ENCODE measurements at places on chromosomes 2 and 18.
A peak's percentile ranks its signal among the peaks of the same experiment; 100 is the strongest.

DNA sequence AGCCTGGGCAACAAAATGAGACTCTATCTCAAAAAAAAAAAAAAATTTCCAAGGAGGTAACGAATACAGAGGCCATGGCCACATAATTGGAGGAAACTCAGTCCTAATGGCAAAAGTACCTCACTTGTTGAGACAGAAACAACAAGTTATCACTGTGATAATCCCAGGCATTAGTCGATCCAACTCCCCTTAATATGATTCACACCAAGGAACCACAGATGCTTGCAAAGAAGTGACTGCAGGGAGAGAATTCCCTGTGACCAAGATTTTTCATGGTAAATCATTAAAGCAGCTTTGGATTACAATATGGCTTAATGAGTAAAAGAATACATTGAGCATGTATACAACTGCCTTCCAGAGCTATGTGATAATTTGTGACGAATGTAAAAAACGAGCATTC is 80.4 kb upstream of the RNU4ATAC start:
- no peak for DNase-seq

- no peak for DNase-seq
Observed at GRCh38 chr18:26526128-26526965, 22.0 kb downstream of the KCTD1 start.

- no peak for DNase-seq
Observed at GRCh38 chr18:274313-274712, 6.5 kb upstream of the THOC1 start.

GRCh38 chr2:226643946-226644282 is 155.7 kb downstream of the IRS1 start:
- DNase-seq = no peak

GRCh38 chr2:60984720-60985119 is 32.8 kb upstream of the PEX13 start:
- DNase-seq = no peak

GRCh38 chr2:48528431-48528830 is 1.5 kb upstream of the STON1 start:
- no peak for DNase-seq

DNA sequence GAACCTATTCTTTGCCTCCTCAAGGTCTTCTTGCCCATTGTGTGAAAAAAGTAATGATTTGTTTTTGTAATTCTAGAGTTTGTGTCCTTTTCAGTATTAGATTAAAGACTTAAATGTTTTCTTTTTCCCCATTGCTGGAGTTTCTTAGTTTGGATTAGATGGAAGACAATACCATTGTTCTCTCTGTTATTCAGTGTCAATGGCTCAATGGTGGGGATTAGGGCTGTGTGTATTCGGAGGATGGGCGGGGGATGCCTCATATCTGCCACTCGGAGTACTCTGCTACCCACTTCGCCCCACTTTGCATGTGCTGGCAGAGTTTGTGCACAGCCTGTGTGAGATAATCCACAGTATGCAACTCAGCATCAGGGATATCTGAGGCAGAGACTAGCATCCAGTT is 90.1 kb downstream of the KLHL29 start:
- DNase-seq = no peak

- DNase-seq = no peak
Observed at GRCh38 chr2:173062801-173063200, 12.8 kb upstream of the MAP3K20 start.

DNA sequence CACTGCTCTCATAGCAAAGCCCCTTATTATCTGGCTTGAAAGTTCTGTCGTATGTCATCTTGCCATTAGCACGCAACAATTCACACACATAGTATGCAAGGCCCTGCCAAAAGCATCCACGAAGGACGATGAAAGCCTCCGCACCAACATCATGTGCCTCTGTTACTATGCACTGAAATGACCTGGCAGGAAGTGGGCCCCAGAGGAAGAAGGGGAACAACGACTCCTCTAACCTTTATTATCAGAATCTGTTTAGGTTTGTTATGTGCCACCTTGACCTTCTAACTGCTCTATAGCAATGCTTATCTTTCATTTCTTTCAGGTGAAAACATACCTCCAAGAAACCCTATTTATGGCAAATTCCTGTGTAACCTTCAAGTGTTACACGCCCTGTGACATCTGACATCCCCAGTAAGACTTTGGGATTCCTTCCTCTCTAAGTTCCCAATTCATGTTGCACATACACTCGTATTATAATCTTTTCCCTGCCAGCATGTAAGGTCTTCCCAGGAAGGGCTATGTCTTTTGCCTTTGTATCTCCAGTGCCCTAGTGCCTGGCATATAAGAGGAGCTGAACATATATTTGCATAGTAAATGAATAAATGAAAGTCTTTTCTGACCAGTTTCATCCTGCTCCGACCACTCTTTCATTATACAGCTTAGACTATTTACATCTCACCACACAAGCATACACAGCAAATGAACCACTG is 7.0 kb upstream of the NDUFV2 start:
- DNase-seq = no peak

GRCh38 chr2:168798888-168799410 is 3.5 kb upstream of the NOSTRIN start:
- DNase-seq = no peak

DNA sequence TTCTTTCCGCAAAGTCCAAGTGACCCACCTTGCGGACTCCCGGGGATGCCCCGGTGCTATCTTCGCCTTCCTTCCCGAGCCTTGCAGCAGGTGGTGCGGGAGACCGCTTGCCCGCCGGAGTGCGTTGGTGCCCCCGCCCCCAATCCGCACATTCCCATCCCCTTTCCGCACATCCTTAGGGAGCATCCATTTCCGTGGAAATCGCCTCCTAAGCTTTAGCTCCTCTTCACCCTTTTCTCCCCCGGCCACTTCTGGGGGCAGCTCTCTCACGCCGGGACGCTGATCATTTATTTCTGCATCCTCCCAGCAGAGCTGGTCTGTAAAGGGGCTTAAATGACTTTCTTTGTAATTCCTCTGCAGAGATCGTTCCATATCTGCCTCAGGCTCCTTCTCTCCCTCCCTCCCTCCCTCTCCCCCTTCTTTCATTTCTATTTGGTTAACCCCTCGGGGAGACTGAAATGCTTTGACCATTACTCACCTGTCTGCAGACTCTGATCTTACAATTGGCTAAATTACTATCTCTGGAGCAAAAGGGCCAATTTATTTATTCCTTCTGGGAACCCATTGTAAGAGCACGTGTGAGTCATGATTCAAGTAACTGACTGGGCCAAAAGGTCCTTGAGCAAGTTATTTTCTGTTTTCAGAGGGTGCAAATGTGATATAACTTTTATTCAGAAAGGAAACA is 1.3 kb upstream of the LYPD1 start:
- DNase-seq = no peak

DNA sequence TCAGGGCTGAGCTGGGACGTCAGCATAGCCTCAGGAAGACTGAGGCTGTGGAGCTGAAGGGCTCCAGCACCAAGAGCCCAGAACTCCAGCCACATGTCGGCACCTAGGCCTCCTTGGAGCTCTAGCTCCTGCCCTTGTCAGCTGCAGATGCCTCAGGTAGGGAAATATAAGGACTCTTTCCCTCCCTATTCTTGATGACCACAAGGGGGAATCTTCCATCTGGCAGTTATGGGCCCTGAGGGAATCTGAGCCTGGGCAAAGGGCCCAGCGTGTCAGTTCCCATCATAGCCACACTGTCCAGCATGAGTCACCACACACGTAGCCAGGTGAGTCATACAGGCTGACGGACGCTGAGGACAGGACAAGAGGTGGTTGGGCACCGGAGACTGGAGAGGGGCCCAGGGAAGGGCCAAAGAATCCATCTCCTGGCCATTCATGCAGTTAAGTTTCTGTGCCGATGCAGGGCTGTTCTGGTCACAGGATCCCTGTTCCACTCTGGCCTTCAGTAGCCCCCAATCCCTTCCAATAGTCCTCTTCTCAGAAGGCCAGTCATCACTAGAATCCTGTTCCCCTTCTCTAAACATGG is 1.8 kb downstream of the MPV17 start:
- no peak for DNase-seq

GRCh38 chr2:67619204-67619603 is 222.1 kb downstream of the ETAA1 start:
- DNase-seq = no peak

- DNase-seq = no peak
Observed at GRCh38 chr2:29022679-29023078, 41.6 kb downstream of the TOGARAM2 start.

GRCh38 chr2:84896567-84896966 is 8.9 kb upstream of the TMSB10 start:
- no peak for DNase-seq

- no peak for DNase-seq
Observed at GRCh38 chr2:239143858-239144712, 256.7 kb downstream of the HDAC4 start.

DNA sequence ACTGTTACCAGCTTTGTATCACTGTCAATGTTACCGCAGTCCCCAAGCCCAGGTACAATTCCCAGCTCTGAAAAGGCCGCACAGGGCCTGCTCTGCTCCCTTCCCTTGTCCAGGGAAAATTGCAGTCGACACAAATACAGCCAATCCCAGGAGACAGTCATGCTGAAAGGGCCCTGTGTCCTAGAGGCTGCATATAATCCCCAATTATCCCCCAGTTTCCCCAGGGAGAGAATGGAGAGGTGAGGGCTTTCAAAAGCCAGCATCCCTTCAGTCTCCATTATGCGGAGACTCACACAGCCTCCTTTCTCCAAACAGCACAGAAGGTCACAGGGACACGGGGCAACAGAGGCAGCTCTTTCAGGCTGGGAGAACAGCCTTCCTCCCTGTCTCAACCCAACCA is 17.1 kb upstream of the CTIF start:
- no peak for DNase-seq

- DNase-seq = no peak
Observed at GRCh38 chr2:192579965-192580700, 385.4 kb upstream of the TMEFF2 start.

DNA sequence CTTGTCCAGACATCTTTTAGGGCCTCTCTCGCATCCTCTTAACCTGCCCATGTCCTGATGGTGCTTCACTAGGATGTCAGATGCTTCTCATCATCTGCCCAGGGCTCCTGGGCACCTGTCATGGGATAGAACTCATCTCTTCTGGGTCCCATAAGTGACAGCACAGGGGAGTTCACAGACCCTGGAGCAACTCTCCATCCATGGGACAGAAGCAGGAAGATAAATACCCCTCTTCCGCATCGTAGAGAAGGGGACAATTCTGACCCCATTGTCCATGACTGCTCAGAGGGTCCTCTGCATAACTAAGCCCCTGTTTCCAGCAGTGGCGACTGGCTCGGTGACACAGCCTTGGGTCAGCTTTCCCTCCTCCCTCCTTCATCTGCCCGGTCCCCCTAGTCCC is 82.3 kb downstream of the TWIST2 start:
- no peak for DNase-seq

DNA sequence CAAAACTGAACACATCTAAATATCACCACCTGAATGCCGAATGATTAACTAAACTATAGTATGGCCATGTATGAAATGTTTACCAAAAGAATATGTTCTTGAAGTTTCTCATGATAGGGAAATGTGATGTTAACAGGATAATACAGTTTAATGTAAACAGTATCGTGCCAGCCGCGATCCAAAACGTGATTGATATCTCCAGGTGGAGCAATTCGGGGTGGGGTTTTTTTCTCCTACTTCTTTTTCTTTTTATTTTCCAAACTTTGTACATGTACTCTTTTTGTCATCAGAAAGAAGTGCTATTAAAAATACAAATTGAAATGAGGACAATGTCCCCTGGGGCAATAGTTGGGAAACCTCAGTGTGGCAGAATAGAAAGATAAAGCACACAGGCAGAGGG is 4.0 kb upstream of the BIN1 start:
- DNase-seq = no peak

- DNase-seq = no peak
Observed at GRCh38 chr2:237322564-237322963, 91.4 kb downstream of the COL6A3 start.

- DNase-seq = no peak
Observed at GRCh38 chr2:861655-862354, 88.8 kb upstream of the SNTG2 start.

GRCh38 chr2:129731907-129732629 is 247.4 kb upstream of the RAB6C start:
- DNase-seq = no peak

DNA sequence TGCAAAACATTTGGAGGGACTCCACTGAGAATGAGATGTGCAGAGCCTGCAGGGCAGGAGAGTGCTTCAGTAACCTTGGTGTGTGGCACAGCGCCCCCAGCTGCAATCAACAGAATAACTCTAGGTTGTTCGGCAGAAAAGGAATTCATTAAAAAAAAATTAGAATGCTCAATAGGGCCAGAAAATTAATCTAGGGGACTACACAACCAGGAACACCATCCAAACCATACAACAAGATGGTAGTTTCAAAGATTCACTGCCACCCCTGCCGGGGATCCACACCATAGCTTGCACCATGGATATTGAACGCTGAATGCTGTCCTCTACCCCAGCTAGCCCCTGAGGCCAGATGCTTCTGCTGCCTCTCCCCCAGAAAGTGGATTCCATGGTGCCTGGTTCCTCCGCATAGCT is 50.1 kb downstream of the THUMPD2 start:
- peak; percentile 9 for DNase-seq

DNA sequence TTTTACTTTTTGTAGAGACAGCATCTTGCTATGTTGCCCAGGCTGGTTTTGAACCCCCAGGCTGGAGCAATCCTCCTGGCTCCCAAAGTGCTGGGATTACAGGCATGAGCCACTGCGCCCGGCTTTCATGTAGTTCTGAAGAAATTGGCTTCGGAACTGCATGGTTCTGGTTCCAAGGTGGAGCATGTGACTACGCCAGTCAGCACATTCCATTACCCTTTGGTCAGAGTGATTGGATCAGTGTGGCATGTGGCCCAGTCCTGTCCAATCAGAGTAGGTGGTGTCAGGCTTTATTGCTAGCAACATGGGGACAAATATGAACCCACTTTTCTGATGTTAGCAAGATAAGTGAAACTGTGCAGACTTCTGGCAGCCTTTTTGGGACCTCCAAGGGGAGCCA is 16.3 kb upstream of the ATOH8 start:
- DNase-seq = no peak

GRCh38 chr2:152738438-152738837 is 20.0 kb downstream of the ARL6IP6 start:
- no peak for DNase-seq

- no peak for DNase-seq
Observed at GRCh38 chr18:51051105-51051712, 21.2 kb downstream of the SMAD4 start.

- DNase-seq = no peak
Observed at GRCh38 chr2:151032741-151033191, 228.9 kb downstream of the RBM43 start.

Data from iPS DF 6.9 (cell line).